H9 (cell line): ENCODE measurements at places on chromosomes 2 and 18. TPM values are rescaled to one million over a fixed set of nuclear protein-coding genes. Genes with fewer than 3 reads are reported as not detected.
A peak's percentile ranks its signal among the peaks of the same experiment; 100 is the strongest.

The SPATA3 gene
- total RNA-seq, result not detected in 2 replicates

DNA sequence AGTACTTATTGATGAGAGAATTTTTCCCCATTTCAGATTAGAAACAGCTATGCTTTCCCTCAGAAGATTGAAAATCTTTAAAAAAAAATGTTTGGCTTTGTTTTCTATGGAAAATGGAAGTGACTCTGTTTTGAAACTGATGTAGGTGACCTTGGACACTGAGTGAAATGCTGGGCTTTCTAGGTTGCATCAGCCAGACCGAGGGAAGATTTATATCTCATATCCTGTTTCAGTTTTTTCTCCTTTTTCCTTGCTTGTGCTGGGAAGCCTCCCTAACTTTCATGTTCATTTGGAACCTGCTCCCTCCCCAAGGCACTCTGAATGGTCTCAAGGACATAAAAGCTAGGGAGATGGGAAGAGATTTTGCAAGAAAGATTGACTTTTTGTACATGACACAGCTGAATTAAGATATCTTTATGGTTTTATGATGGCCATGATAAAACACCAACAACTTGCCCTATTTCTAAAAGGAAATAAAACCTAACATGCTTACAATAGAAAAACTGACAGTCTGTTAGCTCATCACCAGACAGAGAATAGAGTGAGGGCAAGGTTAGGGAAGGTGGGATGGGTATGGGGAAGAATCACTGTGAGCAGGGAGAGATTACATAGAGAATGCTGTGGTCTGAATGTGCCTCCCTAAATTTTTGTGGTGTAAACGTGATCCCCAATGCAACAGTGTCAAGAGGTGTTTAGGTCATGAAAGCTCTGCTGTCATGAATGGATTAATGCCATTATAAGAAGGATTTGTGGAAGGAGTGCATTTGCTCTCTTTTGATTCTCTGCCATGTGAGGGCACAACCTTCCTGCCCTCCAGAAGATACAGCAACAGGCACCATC, 249.7 kb downstream of the TPGS2 start:
- no peaks in the 10 kb centered on the region for H3K27me3 ChIP-seq
- peaks cover 19% of the 10 kb centered on the region for H3K36me3 ChIP-seq
- H3K4me3 ChIP-seq, result no peak overlapping the region
- H3K4me1 ChIP-seq, result peaks cover 6% of the 10 kb centered on the region; the same call in 1 of the 2 replicates
- no peak for DNase-seq
- H3K27ac ChIP-seq, result no peak overlapping the region

- H3K4me3 ChIP-seq, result no peak overlapping the region
- no peaks in the 10 kb centered on the region for H3K27me3 ChIP-seq
- H3K36me3 ChIP-seq, result peaks cover 2% of the 10 kb centered on the region; the same call in 1 of the 3 replicates
- H3K4me1 ChIP-seq, result peaks cover 1% of the 10 kb centered on the region; the same call in 1 of the 2 replicates
These were observed 37.5 kb downstream of the RTP5 start for GRCh38 chr2:241906826-241907570.

DNA sequence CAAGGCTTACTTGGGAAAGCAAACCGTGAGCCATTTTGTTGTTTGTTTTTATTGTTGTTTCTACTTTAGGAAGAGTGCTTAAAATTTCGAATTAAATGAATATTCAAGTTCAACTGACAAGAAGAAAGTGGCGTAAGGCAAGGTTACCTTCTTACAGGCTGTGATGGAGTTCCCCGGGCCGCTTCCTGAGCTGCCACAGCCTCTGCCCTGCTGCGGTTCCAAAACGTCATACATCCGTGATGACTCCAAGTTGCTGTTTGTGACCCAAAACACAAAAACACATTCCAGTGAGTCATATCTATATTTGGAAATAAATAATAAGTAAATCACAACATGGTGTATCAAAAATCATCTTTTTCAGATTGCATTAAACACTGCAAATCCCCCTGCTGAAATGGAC, 49.7 kb downstream of the SPHKAP start:
- H3K4me3 ChIP-seq, result no peak overlapping the region
- H3K27ac ChIP-seq, result no peak overlapping the region
- no peak for DNase-seq
- H3K27me3 ChIP-seq, result no peaks in the 10 kb centered on the region

GRCh38 chr2:151363709-151364108, 6.3 kb downstream of the TNFAIP6 start:
- DNase-seq, result no peak
- H3K4me3 ChIP-seq, result no peak overlapping the region
- H3K4me1 ChIP-seq, result no peaks in the 10 kb centered on the region
- H3K27ac ChIP-seq, result no peak overlapping the region

DNA sequence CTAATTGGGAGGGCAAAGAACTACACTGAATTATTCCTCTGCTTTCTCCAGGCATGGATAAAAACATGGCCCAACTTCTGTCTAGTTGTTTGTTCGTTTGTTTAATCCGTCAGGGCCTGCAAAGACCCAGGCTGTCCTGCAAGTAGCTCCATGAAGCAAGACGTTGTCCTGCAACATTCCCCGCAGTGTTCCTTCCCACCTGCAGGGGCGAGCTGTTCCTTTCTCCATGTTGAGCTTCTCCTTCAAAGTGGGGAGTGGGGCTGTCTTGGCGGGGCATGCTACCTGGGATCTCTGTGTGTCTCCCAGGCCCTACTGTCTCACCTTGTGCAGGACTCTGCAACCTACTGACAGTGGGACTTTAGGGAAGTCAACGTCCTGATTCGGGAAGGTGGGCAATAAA, 264.0 kb upstream of the SMIM21 start:
- peak; percentile 45 for DNase-seq
- H3K27me3 ChIP-seq, result no peaks in the 10 kb centered on the region
- no peaks in the 10 kb centered on the region for H3K4me1 ChIP-seq
- no peak overlapping the region for H3K27ac ChIP-seq
- no peak overlapping the region for H3K4me3 ChIP-seq
